ENCODE measurements at places on chromosomes 2 and 18. TPM values are rescaled to one million over a fixed set of nuclear protein-coding genes. Genes with fewer than 3 reads are reported as not detected.

DNA sequence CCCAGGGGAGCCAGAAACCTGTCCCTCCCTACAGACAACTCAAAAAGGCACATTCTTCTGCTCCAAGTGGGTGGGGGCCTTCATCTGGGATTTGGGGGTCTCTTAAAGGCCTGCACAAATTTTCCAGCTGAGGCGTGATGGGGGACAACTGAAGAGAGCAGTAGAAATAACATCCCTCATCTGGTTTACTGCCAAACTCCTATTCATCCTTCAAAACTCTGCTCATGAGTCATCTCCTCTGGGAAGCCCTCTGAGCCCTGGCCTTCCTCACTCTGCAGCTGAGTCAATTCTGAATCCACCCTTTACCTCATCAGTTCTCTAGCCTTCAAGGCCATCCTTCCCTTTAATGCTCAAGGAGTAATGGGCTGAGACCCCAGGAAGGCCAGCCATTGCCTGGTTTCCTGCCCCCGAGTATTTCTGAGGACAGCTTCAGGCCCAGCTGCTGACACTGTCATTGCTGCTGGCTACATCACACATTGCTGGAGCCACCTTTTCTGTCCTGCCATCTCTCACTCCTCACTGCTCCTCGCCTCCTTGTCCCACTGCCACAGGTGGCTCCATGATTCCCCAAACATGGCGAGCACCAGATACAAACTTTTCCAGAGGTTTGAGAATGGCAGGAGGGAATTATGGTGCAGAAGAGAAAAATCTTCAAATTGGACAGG is 32.2 kb upstream of the GLI2 start:
- no peaks in the 10 kb centered on the region for H3K36me3 ChIP-seq
- H3K27ac ChIP-seq, result no peak overlapping the region
- no peak overlapping the region for H3K4me3 ChIP-seq
- H3K4me1 ChIP-seq, result no peaks in the 10 kb centered on the region
- H3K27me3 ChIP-seq, result no peaks in the 10 kb centered on the region
- DNase-seq, result no peak

GRCh38 chr2:74653589-74653984 is 460 bp upstream of the SEMA4F start:
- peak overlapping the region; percentile 86 for H3K4me3 ChIP-seq
- no peaks in the 10 kb centered on the region for H3K27me3 ChIP-seq

DNA sequence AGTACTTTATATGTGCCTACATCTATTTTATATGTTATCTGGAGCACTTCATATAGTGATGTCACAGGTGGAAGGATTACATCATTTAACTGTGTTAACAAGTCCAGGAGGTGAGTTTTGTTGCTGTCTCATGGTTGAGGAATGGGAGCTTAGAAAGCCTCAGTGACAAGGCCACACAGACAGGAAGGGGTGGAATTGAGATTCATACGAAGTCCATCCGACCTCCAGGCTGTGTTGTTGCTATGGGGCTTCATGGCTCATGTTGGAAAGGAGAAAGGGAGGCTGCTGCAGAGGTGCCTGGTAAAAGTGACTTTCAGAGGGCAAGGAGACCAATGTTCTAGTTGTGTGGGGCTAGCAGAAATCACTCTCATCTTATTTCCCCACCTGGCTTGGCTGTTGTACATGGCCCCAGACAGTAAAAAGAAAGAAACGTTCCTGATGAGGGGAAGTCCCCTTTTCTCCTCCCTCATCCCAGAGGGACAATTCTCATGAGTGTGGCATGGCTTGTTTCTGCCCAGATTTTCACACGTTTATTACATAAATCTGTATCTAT is 31.0 kb upstream of the GREB1 start:
- H3K36me3 ChIP-seq, result no peaks in the 10 kb centered on the region
- no peak overlapping the region for H3K4me3 ChIP-seq
- no peaks in the 10 kb centered on the region for H3K27me3 ChIP-seq
- H3K4me1 ChIP-seq, result no peaks in the 10 kb centered on the region
- no peak for DNase-seq

DNA sequence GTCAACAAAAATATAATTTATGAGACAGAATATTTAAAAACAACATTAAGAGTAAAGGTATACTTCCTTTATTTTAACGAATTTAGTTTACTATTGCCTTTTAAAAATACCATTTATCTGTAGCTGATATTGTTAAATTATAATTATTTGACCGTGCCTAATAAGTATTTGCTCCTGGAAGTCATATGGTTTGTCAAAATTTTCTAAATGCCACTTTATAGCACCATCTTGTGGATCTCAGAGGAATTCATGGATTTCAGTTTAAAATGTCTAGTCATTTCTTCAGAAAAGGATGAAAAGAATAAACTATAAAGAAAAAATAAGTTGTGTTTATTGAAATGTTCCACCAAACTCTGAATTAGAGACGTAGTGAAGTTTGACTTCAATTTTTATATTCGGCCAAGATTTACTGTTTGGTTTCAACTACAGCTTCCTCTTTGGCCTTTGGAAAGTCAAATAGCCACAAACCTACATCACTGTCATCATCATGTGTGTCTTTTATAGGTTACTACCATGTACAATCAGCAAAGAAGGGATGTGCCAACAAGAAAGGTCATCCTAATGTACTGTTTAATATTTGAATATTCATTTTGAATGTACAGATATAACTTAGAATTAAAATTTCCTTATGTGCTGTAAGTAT is 10.3 kb upstream of the FTCDNL1 start:
- no peaks in the 10 kb centered on the region for H3K27me3 ChIP-seq
- H3K4me1 ChIP-seq, result no peaks in the 10 kb centered on the region
- H3K36me3 ChIP-seq, result no peaks in the 10 kb centered on the region
- DNase-seq, result no peak
- no peak overlapping the region for H3K4me3 ChIP-seq

GRCh38 chr2:119841550-119841949 is 81.8 kb downstream of the PTPN4 start:
- H3K4me1 ChIP-seq, result peaks cover 5% of the 10 kb centered on the region
- no peak overlapping the region for H3K4me3 ChIP-seq
- DNase-seq, result no peak
- no peaks in the 10 kb centered on the region for H3K27me3 ChIP-seq
- no peak overlapping the region for H3K27ac ChIP-seq

PLGLB2 gene
- 4.9 TPM for total RNA-seq

GKN2 gene
- not detected for total RNA-seq

CD28 gene
- total RNA-seq, result 212 TPM

DNA sequence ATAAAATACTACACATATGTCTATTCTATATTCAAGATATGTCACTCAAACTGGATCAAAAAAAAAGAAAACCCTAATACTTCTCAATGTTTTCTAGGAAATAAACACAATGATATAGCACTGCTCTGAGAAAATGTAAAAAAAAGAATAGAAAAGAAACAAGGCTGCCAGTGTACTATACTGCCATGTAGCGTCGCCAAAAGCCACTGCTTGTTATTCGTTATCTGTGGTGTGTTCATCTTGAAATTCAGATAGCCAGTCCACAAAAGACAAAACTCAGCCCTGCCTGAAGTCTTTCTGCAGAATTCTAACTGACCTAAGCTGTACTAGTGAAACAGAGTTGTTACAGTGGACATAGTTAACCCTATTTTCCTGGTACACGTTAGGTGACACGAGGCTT is 12.2 kb upstream of the YPEL5 start:
- no peaks in the 10 kb centered on the region for H3K27me3 ChIP-seq
- H3K27ac ChIP-seq, result no peak overlapping the region
- no peak overlapping the region for H3K4me3 ChIP-seq
- no peaks in the 10 kb centered on the region for H3K4me1 ChIP-seq

Data from naive thymus-derived CD4-positive, alpha-beta T cell (primary cell).